ENCODE measurements at places on chromosomes 3 and 15.

- DNase-seq = peak; percentile 53
These were observed 421.4 kb downstream of the MECOM start for GRCh38 chr3:169241991-169242707.

- DNase-seq = no peak
These were observed 49.0 kb downstream of the DHX36 start for GRCh38 chr3:154275292-154275691.

DNA sequence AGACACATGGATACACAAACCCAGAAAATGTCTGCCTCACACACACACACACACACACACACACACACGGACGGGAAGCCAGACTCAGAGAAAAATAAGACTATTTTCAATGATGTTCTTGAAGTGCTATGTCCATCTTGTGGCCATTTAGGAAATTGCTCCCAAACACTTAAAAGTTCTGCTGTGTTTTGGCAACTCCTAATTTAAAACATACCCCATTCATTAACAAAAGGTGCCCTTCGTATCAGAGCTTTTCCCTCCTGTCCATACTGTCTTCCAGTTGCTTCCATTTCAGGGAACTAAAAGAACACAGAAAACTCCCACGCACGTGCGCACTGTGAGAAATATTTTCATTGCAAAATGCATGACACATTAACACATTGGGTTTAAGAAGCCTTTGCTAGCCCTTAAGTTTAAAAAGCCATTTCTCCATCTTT is 44.6 kb downstream of the SLC12A1 start:
- DNase-seq = peak; percentile 83

DNA sequence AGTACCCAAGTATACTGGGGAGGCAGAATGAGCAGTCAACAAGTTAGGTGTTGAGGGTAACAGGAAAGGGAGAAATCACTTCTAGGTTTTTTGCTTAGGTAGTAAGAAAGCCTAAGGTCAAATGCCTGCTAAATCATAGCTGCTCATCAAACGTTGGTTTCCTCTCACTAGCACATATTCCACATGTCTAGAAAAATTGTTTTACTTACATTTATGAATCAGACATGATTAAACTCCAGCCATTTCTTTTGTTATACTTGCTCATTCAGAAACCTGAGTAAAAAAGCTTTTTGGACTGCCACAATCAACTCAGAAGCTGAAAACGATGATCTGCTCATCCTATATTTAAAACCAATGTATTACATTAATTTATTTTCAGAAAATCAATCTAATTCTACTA is 40.2 kb downstream of the SLC9A9 start:
- no peak for DNase-seq

DNA sequence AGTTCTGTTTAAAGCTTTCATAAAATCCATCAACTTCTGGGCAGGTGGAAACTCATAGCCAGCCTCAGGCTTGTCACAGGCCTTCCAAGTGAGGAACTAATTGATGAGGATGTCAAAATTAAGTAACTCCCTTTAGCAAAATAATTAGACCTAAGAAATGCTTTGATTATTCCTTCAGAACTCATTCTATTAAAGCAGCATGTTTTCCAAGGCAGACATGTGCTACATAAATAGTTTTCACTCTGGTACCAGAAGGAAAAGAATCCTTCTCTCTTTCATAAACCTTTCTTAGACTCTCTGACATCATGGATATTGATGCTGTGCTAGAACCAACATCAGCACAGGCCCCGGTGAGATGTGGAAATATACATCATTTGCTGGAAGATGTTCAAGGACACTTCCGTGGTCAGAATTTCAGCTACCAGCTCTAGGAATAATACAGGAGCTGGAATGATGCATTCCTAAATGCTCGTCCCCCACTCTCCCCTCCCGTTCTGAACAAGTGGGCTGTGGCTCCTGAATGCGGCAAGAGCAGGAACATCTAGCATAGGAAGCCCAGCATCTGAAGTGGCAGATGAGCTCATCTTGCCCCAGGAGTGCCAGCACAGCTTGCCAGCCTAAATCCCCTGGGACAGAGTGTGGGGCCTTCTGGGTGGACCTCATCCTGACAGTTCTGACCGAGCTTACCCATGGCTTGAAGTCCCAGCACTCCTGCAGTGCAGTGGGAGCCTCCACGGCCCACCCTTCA is 82.4 kb downstream of the WWTR1 start:
- peak; percentile 96 for DNase-seq

- no peak for DNase-seq
These were observed 801.6 kb downstream of the CADM2 start for GRCh38 chr3:85760342-85760741.

DNA sequence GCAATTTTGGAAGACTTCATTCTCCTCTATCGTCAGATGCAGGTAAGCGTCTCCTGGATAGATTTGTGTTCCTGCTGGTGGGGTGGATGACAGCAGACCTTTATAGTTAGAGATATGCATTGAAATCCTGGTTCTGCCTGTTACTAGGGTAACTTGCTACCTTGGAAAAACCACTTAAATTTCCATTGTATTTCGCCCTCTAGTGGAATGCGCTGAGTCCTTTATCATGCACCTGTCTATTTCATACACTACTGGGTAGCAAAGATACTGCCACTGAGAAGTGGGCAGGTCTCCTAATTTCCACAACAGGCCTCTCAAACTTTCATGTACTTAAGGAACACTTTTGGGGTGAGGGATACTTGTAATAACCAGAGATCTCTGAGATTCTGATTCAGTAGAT is 209.5 kb upstream of the SUCLG2 start:
- DNase-seq = peak; percentile 11

GRCh38 chr3:171876680-171877147 is 33.6 kb downstream of the TMEM212 start:
- DNase-seq = peak; percentile 98

- DNase-seq = peak; percentile 87
These were observed 76.5 kb upstream of the SPRED1 start for GRCh38 chr15:38176155-38176554.

GRCh38 chr3:108099679-108100428 is 9.0 kb upstream of the CD47 start:
- DNase-seq = no peak

DNA sequence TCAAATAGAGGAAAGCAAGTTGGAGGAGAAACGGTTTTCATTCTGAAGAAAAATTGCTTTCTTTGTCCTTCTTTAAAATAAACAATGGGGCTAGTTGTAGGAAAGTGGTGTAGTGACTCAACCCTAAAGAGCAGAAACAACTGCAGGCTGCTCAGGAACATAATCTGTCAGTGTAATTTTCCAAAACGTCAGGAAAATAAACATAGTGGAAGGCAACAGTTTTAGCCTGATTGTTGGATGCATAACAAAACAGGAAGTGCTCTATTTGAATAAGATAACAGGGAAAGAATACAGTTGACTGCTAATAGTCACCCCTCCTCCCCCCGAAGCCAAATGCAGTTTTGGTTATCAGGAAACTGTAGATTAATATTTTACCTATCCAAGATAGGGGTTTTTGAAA is 167.6 kb downstream of the ECT2 start:
- peak; percentile 6 for DNase-seq

GRCh38 chr15:60883691-60884640 is 345.1 kb downstream of the RORA start:
- DNase-seq = peak; percentile 11

- no peak for DNase-seq
These were observed 116.6 kb downstream of the SLCO3A1 start for GRCh38 chr15:91970142-91970541.

GRCh38 chr15:63499611-63500010 is 4.8 kb upstream of the USP3 start:
- no peak for DNase-seq

DNA sequence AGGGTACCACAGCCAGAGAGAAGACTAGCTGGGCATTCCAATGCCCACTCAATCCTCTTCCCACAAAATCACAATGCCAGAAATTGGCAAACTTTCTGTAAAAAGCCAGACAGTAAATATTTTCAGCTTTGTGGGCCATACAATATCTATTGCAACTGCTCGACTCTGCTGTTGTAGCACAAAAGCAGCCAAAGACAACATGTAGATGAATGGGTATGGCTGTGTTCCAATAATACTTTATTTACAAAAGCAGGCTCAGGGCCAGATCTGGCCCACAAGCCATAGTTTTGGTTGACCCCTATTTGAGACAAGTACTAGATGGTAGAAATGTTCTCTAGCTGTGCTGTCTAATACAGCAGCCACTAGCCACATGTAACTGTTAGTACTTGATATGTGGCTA is 330.9 kb downstream of the ERC2 start:
- DNase-seq = peak; percentile 23

DNA sequence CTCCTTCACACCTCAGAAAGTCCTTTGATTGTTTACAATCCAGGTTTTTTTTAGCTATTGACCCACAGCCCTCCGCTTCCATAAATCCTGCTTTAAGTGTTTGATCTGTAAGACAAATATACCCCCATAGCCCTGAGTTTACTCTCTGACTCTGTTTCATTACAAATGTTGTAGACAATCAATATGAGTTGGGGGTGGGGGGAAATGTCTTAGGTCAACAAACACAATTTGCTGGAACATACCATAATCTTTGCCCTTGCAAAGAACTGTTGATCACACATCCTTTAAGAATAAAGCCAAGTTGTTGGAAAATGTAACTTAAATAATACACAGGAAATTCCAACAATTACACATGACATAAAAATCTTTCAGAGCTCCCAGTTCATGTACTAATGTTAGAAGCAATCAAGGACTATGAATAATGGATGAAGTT is 301.8 kb upstream of the SEMA6D start:
- peak; percentile 73 for DNase-seq

- DNase-seq = no peak
These were observed 450.7 kb downstream of the NSUN3 start for GRCh38 chr3:94513600-94513999.

DNA sequence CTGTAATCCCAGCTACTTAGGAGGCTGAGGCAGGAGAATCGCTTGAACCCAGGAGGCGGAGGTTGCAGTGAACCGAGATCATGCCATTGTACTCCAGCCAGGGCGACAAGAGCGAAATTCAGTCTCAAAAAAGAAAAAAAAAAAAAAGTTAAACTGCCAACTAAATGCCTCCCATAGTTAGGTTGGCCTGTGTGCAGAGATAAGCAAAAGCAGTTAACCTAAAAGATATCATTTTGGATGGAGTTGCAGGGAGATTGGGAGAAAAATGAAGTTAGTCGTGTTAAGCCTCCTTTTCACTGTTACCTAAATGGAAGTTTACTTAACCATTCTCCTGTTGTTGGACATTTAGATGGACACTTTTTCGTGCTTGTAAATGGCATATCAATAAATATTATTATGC is 11.4 kb upstream of the FETUB start:
- DNase-seq = no peak

DNA sequence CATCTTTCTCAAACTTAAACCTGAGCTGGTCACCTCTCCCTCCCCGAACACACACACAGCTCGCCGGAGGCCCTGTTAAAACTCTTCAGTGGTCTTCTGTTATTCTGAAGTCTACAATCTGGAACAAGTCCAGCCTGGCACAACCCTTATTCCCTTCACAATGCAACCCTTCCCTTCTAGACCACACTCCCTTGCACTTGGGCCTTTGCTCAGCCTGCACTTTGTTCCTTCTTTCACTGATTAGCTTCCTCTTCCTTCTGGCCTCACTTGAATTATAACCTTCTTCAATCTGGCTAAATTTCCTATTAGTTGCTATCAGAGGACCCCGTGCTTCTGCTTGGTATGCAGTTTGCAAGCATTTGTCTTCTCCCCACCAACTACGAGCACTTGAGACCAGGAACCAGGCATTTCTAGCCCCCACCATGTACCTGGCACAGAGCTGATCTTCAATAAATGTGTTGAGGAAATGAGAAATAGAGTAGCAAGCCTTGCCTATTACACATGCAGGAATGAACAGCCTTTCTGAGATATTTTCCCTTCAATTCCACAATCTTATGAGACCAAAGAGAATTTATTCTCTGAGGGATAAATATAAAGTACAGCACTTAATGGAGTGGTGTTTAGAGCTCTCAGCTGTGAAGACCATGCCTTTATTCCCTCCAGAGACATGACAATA is 663.1 kb upstream of the ADAMTS9 start:
- no peak for DNase-seq

GRCh38 chr3:183268366-183268765 is 15.3 kb downstream of the B3GNT5 start:
- DNase-seq = no peak

DNA sequence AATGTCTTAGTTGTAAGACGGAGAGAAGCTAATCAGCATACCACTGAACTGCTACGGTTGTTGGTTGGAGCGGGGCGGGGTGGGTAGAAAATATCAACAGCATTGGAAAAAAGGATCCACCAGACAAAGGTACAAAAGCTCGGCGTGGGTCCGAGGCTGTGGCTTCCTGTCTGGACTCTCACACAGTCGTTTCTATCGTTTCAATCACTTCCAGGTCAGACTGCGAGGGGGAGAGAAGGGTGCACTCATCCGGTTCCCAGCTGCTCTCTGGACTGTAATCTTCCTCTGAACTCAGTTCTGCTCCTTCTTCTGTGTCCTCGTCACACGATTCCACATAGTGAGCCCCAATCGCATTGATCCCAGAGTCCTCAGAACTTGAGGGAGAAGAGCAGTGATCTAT is 70.0 kb downstream of the C3orf70 start:
- no peak for DNase-seq

DNA sequence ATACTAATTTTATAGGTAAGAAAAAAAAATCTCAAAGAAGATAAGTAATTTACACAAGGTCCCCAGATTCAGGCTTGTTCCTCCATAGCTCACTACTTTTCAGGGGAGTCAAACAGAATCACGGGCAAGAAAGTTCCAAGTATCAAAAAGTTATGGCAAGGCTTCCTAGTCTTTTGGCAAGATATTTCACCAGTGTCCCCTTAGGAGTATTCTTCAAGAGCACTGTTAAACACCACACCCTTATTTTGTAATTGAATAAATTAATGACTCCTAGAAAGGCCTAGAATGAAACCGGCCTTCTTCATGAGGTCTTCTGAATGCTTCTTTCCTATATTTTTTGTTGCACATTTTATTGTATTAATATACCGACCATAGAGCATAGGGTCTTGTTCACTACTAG is 109.7 kb downstream of the MYLK start:
- no peak for DNase-seq

- no peak for DNase-seq
These were observed 36.4 kb upstream of the EIF3J start for GRCh38 chr15:44500555-44500954.

DNA sequence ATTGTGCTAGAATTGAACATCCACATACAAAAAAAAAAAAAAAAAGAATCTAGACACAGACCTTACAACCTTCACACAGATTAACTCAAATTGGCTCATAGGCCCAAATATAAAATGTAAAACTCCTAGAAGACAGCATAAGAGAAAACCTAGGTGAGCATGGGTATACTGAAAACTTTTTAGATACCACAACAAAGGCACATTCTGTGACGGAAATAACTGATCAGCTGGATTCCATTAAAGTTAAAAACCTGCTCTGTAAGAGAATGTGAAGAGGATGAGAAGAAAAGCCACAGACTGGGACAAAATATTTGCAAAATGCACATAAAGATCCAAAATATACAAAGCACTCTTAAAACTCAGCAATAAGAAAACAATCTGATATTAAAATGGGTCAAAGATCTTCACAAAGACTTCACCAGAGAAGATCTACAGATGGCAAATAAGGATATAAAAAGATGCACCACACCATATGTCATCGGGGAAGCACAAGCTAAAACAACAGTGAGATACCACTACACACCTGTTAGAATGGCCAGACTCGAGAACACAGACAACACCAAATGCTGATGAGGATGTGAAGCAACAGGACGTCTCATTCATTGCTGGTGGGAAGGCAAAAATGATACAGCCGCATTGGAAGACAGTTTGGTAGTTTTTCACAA is 167.9 kb downstream of the PDE8A start:
- no peak for DNase-seq
